ENCODE measurements at places on chromosomes 1 and 21.

DNA sequence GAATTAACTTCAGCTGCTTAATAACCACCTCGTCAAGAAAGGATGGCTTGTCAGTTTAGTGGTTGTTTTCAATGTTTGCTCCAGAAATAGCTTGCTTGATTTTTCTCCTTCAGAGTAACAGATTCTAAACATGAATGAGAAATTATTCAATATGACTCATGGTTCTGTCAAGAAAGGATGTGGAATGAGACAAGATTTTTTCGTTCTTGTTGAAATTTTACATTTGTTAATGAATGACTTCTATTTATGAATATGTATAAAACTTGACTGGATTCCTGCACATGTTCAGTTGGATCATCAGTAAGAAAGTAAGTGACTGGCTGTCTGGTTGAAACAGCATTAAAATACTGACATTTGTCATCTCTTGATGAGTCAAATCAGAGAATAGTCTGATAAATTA, 38.3 kb downstream of the IFI44 start:
- DNase-seq, result no peak

DNA sequence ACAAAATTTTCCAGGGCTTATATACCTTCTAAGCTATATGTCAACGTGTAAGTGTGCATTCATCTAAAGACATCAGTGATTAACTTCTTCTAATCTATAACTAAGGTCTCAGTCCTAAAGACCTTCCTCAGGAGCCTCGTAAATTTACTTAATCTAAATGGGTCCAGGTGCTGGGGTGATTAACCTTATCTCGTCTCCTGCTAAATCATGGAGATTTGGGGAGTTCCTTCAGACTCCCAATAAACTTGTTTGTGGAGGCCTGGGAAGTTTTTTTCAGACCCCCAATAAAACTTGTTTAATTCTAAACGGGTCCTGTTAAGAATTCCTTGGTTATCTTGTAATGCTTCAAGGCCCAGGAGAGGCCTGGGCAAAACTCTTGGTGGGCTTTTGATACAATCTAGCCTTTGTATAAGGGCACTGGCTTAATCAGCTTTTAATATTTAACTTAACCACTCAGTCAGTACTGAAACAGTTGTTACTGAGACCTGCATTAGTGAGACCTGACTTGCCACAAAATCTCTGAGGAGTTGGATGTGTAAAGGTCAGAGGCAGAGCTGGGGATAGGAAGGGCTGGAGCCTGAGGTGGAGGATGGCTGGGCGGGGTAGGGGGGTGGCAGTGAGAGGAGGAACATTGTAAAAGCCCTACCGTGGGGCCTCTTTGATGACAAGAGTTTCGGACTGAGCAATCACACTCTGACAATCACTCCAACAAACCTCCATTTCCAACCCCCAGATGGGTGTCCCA, 6.2 kb upstream of the HMGCS2 start:
- no peak for DNase-seq

- DNase-seq, result no peak
Observed at GRCh38 chr1:8844501-8845006, 27.1 kb upstream of the RERE start.

GRCh38 chr1:193569096-193569982, 382.9 kb upstream of the B3GALT2 start:
- DNase-seq, result no peak

- DNase-seq, result no peak
Observed at GRCh38 chr1:190588424-190588823, 110.8 kb upstream of the BRINP3 start.

- no peak for DNase-seq
Observed at GRCh38 chr1:201990427-201990826, 8.0 kb downstream of the RNPEP start.

GRCh38 chr1:103509250-103509649, 16.2 kb upstream of the RNPC3 start:
- no peak for DNase-seq

GRCh38 chr1:183696981-183697380, 43.9 kb upstream of the APOBEC4 start:
- no peak for DNase-seq

DNA sequence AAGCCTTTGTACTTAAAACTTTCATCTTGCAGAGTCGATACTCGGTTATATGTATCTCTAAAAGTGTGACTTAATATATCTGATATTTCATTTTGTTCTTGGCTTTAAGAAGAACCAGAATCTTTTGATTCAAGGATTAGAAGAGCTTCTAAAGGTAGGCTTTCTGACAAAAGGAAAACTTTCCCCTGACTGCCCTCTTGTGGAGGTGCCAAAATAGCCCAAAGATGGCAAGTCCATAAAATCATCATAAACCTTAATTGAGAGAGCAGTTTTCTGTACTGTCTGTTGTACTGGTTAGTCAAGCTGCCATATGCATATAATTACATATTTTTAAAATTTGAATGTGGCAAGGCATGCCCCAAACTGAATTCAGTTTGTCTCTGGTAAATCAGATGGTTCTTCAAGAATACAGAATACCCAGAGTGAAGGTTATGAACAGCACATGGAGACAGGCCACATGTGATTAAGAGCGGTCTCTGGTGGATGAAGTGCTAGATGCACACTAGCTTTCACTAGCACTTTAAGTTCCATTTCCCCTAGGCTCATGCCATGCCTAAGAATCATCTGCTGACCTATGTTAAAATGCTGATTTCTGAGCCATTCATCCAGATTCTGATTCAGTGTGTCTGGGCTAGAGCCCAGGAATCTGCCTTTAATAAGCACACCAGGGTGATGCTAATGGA, 27.7 kb upstream of the ELAVL4 start:
- peak; percentile 79 for DNase-seq

GRCh38 chr1:5751833-5752745, 240.1 kb downstream of the NPHP4 start:
- DNase-seq, result no peak

All from NCI-H2029 (cell line).